Stimulated activated CD4-positive, alpha-beta T cell treated with anti-CD3 and anti-CD28 coated beads, Interleukin-4, amount 100 ng/mL, for 48 hours (primary cell): ENCODE measurements at places on chromosomes 5 and 9.

DNA sequence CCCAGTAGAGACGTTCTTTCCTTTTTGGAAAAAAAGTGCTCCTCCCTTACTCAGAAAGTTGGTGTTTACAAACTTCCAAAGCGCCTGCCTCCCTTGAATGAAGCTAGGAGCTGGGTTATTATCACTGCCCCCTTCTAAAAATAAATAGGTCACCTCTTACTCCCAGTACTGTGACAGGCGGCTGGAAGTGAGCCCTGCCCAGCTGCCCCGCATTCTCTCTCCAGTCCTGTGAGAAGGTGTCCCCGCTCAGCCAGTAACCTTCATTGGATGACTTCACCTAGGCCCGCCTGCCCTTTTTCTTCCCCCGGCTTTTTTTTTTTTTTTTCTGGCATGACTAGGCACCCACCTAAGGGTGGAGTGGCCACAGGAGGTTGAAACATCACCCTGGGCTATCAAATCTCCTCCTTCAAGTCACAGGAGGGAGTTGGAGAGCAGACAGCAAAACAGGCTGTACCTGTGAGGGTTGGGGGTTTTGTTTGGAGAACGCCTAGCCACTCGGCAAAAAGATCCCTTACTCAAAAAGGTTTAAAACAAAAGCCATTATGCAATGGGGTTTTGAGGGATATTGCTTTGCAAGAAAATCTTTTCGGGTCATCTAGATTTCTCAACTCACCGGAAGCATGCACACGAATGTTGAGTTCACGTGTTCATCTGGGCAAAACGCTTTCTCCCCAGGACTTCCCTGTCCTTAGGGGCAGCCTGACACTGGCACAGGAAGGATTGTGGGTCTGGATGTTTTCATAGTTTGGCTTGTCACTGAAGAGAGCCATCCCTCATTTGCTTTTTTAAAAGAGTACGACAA lies 43.3 kb upstream of the ZNF622 start:
- DNase-seq = no peak

DNA sequence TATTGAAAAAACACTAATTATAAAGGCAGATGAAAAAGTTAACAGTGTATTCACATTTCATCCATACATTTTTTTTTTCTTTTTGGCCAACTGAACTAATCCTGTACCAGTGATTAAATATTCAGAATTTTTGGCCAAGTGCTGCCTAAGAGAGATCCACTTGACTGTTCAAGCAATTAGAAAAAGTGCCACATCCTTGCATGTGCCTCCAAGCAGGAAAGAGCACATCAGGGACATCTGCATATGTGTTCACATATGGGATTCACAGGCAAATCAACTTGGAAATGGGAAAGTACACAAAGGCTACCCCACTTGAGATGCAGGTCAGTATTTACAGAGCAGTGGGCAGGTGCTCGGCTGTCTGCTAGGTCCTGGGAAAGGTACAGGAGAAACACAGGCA lies 163.3 kb upstream of the LHFPL2 start:
- no peak for DNase-seq

- peak; percentile 30 for DNase-seq
These were observed 117.4 kb upstream of the ELL2 start for GRCh38 chr5:96079075-96079474.

DNA sequence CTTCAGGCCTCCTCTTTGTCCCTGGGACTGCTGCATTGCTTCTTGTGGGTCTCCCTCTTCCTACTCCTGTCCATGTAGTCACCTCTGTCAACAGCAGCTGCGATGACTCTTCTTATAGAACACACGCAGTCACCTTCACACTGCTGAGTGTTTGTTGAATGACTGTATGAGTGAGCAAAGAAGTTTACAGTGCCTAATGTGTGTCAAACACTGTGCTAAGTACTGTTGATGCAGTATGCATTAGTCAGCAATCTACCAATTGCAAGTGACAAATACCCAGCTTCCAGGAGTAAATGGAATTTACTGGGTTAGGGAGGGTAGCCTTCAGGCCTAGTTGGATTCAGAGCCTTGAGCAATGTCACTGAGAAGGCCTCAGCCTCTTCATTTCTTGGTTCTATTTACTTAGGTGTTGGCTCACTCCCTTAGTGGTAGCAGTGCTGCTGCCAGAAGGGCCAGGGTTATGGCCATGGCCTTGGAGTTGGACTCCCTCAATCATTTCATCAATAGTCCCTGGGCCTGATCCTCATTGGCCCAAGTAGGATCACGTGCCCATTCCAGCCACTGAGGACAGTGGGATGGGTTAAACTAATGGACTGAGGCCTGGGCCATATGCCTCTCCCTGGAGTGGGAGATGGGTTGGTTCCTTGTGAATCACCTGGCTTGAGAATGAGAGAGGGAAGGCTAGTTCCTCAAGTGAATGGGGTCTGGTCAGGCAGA lies 93.5 kb downstream of the RGS3 start:
- DNase-seq = no peak
